ENCODE measurements at places on chromosomes 16 and 17.

- DNase-seq: peak; percentile 34
These were observed 5.2 kb downstream of the USP7 start for GRCh38 chr16:8958344-8959167.

DNA sequence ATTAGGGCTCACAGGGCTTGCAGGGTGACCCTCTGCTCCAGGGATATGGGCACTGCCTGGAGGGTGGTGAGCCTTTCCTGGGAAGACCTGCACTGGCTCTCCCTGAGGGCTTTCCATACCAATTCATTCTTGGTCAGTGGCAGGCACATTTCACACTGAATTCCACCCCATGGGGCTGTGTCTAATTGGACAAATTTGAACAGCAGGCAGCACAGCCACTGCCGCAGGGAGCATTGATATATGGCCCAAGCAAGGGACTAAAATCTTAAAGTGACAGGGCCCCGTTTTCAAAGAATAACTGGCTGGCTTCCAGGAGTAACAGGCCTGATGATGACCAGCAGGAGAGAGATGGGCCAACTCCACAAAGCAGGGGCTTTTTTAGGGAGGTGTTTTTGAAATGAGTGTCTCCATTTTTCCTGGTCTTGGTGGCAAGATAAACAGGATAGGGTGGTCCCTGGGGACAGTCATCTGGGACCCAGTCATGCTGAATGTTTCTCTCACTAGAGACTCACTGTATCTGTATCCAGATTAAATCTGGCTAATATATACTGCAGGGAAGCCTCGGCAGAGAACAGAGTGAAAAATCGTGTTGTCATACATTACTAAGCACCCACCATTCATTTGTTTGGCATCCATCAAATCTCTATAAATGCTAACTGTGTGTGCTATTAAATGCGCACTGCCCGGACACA lies 74.1 kb upstream of the TBX2 start:
- DNase-seq: no peak

- no peak for DNase-seq
These were observed 12.4 kb downstream of the MRPL58 start for GRCh38 chr17:75024686-75025397.

DNA sequence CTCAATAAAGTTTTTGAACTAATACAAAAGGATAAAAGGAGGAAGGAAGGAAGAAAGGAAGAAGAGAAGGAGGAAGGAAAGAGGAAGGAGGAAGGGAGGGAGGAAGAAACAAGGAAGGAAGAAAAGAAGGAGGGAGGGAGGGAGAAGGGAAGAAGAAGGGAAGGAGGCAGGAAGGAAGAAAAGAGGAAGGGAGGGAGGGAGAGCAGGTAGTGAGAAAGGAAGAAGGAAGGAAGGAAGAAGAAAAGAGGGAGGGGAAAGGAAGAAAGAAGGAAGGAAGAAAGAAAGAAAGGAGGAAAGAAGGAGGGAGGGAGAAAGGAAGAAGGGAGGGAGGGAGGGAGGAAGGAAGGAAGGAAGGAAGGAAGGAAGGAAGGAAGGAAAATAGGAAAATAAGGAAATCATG lies 263.8 kb upstream of the C16orf82 start:
- DNase-seq: no peak

DNA sequence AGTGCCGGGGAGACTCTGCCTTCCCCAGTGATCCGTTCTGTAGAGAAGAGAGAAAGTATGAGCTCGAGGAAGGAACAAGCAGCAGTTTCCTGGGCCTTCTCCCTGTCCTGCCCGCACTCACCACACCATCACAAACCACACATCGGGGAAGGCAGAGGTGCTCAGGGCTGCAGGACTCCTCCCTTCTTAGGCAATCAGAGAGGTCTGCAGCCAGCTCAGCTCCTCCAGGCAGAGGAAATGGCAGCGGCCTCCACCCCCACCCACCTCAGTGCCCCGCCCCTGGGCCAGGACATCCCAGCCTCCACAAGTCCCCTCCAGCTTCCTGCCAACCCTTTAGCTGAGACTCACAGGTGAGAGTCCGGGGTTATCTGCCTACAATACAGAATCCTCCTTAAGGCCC lies 2.0 kb downstream of the ZNF319 start:
- peak; percentile 74 for DNase-seq

- no peak for DNase-seq
These were observed 30.6 kb downstream of the MRPS23 start for GRCh38 chr17:57819285-57819684.

All from CD8-positive, alpha-beta memory T cell (primary cell).